GM04504 (cell line): ENCODE measurements at places on chromosomes 6 and 20.

DNA sequence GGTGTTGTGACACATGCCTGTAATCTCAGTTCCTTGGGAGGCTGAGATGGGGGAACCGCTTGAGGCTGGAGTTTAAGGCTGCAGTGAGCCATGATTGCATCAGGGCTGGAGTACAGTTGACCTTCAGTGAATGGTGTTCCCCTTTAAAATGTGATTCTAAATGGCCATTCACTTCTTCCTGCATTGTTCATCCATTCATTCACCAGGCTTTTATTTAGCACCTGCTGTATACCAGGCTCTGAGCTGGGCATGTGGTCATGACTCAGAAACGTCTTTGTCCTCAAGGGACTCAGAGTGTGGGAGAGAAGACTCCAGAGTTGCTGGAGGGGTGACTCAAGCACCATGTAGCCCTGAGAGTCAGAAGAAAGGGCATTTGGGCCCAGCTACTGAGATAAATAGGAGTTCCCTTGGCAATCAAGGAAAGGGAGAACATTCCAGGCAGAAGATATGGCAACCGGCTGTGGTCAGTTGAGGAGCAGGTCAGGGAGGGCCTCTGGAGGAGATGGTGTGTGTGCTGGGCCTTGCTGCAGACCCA lies 101.1 kb downstream of the DLGAP4 start:
- DNase-seq, result no peak

DNA sequence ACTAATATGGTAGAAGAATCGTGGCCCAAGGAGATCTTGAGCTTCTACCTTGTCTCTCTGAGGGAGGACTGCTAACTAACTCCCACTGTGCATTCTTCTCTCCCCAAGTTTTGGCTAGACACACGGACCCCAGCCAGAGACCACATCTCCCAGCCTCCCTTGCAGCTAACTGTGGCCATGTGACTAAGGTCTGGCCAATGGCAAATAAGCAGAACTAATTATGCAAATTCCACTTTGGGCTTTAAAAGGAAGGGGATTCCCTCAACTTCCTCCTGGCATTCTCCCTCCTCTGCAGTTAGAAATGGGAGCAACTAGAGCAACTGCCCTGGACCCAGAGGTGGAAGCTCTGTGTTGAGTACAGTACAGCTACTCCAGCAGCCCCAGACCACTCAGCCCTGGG lies 15.4 kb downstream of the BPIFA2 start:
- no peak for DNase-seq

GRCh38 chr6:7646394-7646793 lies 56.4 kb downstream of the SNRNP48 start:
- no peak for DNase-seq

GRCh38 chr6:150799276-150799805 lies 66.2 kb upstream of the MTHFD1L start:
- no peak for DNase-seq

GRCh38 chr20:23129891-23130621 lies 43.9 kb upstream of the CD93 start:
- DNase-seq, result no peak

DNA sequence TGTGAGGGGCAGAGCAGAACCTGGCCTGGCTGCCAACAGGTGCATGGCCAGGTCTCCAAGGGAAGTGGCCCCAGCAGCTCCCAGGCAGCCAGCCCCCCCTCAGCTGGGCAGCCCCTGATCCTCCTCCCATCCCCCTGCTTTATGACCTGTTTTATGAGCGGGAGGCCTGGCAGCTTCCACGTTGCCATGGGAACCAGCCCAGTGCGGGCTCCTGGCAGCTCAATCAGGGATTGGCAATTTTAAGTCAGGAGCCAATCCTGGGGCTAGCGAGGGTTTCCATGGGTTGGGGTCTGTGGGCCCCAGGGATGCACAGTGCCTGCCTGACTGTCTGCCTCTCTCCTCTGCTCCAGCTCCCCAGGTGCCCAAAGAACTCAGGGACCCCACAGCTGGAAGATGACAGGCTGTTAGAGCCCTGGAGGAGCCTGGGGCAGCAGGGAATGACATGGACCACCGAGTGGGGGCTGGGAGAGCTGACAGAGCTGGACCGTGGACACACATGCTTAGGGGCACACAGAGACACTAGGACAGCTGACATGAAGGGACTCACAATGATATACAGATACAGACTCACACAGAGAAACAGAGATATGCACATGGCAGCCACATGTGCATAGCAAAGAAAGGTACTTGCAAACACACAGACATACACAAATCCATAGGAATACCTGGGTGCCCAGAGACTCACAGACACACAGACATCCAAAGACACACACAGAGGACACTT lies 56.5 kb upstream of the SIRPA start:
- no peak for DNase-seq

- no peak for DNase-seq
These were observed 15.5 kb downstream of the MYBL2 start for GRCh38 chr20:43682446-43682845.

DNA sequence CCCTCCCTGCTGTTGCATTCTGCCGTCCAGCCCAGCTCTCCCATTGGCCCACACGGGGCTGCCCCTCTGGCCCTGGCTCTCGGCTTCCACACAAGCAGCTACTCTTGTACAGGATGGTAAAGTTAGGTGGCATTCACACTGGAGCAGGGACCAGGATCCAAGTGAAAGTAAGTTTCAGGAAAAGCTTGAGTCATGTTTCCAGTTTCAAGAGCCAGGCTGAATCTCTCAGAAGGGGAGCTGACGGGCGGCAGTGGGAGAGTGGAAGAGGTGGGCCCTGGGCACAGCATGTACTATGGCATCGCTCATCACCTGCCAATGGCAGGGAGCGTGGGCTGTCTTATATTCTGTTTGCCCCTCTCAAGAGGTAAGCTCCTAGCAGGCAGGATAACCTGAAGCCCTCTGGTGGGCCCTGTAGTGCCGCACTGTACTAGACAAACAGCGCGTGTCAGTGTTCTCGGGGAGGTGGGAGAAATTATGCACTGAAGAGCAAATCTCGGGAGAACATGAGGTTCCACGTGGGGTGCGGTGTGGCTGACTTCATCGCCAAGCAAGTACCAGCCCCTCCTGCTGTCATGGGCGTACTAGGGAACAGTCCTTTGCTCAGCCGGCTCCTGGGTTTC lies 241.5 kb downstream of the NRN1 start:
- DNase-seq, result no peak

DNA sequence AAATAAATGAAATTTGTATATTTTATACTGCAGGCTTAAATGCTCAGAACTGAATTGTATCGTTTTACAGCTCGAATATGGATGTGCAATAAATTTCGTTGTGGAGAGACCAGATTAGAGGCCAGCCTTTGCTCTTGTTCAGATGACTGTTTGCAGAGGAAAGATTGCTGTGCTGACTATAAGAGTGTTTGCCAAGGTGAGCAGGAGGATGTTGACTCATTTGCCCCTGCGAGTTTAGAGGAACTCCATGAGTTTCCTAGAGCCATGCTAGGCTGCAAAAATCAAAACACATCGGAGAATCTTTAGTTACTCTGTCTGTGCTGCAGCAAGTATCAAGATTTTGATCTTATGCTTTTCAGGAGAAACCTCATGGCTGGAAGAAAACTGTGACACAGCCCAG lies 15.4 kb downstream of the ENPP3 start:
- DNase-seq, result no peak

- DNase-seq, result peak; percentile 34
These were observed 98.5 kb upstream of the SCGN start for GRCh38 chr6:25553502-25553901.

- no peak for DNase-seq
These were observed 385.0 kb downstream of the CD83 start for GRCh38 chr6:14502551-14502950.

- no peak for DNase-seq
These were observed 288.0 kb upstream of the TSHZ2 start for GRCh38 chr20:52684176-52684575.

- DNase-seq, result no peak
These were observed 33.6 kb downstream of the TTI1 start for GRCh38 chr20:37999526-38000263.

DNA sequence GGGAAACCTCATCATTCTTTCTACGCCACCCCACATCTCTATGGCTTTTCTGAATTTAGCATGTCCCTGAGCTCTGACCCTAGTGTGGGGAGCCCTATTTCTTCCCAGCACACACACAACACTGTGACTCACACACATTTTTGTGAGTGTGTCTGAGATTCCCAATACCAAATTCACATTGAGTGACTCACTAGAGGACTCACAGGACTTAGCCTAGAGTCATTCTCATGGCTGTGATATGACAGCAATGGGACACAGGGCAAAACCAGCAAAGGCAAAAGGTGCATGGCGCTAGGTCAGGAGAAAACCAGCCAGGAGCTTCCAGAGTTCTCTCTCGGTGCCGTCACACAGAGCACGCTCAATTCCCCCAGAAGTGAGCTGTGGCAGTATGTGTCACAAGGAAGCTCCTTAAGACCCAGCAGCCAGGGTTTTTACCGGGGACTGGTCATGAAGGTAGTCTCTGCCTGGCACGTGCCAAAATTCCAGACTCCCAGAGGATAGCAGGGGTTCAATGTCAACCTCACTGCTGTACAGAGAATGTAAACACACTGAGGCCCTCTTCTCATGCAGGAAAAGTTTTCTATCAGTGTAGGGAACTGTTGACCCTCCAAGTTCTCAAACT lies 6.2 kb downstream of the CSTL1 start:
- DNase-seq, result peak; percentile 56

GRCh38 chr6:79146421-79146820 lies 68.4 kb upstream of the PHIP start:
- DNase-seq, result no peak

- no peak for DNase-seq
These were observed 22.2 kb downstream of the RNASET2 start for GRCh38 chr6:166934174-166934573.

GRCh38 chr6:140017470-140017869 lies 643.0 kb upstream of the CITED2 start:
- no peak for DNase-seq

DNA sequence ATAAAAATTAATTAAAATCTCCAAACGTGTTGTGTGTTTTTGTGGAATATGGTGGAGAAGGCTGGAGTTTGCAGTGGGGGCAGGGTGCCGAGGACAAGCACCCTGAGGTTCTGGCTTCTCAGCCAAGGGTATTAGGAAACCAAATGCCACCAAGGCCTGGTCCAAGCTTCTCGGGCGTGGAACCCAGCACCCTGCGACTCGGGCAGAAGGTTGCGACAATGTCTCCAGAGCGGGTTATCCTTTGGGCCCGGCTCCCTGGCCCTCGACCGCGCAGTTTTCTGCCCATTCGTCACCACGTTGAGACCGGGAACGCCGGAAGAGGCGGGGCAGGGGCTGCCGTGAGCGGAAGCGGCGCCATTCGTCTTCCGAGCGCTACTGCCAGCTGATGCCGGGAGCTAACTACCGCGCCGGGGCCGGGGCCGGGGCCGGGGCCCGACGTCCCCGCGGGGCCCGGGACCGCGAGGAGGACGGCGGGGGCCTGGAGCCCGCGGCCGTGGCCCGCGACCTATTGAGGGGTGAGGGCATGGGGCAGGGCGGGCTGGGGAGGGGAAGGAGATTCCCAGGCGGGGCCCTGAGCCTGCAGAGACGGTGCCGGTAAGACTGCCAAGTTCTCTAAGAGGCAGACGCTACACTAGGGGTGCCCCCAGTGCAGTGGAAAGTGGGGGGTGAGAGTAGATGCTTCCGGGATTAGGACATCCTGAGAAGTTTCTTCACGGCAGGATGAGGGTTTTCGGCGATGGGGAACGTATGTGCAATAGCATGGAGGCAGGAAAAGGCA lies at the start of gene RRP36:
TSS of gene RRP36 (plus strand) at position 354 of the 778 bp plus-strand sequence. CDS start at position 386, 32 bp downstream.
- no peak for DNase-seq

GRCh38 chr6:111091987-111092386 lies 4.7 kb downstream of the SLC16A10 start:
- no peak for DNase-seq

DNA sequence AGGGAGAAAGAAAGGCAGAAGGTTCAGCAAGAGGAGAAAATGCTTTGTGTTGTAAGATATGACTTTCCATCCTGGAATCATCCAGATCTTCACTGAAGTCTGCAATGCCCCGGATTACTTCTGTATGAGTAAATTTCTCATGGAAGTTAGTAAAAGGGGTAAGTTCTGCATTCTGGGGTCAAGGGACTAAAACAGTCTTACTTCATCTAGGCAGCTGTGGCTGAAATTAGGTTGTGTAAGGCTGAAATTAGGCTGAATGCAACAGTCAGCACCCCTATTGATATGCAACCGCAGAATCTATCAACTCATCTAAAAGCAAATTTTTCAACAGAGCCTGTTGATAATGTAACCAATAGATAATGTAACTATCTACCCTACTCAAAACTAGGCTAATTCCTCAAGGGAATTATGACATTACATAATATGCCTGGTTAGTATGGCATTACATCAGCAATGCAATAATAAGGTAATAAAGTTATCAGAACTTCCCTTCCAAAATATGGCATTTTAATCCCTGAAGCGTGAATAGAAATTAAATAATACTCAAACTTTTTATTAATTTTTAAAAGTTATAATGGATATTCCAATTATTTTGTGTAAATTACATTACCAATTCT lies 671.7 kb upstream of the CITED2 start:
- no peak for DNase-seq

DNA sequence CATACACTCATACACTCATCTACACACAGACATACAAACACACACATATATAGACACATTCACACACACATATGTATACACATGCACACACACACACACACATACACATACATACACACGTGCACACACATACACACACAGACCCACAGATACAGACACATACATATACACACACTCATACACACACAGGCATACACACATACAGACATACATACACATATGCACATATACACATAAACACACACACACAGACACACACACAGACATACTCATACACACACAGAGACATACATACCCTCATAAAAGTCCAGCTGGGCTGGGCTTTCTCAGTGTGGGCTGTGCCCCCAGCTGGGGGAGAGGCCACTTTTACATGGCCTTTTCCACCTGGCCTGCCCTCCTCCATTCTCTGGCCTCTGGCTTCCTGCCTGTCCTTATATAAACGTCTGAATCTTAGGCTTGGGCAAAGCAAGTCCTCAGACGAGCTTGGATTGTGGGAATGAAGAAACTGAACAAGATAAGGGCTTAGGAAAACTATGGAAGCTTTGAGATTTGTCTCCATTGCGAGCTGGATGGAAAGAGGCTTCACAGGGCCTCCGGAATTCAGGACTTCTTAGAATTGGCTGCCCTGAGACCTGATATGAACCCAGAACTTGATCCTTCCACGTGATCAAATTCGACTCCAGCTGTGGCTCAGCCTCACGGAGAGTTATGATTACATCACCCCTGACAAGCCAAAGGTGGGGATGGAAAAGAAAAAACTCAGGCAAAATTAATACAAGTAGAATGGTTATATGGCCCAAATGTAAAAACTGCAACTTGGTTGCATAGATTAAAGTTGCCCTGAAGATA lies 22.5 kb upstream of the CST3 start:
- no peak for DNase-seq

DNA sequence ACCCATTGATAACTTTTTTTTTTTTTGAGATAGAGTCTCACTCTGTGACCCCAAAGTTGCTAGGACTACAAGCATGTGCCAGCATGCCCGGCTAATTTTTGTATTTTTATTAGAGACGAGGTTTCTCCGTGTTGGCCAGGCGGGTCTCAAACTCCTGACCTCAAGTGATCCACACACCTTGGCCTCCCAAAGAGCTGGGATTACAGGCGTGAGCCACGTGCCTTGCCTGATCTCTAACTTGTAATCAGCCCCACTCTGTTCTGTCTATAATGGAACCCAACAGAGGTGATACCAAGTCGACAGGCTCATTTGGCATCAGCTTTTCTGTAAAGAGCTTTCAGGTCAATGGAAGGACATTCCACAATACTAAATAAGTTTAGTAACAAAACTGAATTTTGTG lies 99.4 kb downstream of the HFE start:
- no peak for DNase-seq
